ENCODE measurements at places on chromosomes 3 and 15.

DNA sequence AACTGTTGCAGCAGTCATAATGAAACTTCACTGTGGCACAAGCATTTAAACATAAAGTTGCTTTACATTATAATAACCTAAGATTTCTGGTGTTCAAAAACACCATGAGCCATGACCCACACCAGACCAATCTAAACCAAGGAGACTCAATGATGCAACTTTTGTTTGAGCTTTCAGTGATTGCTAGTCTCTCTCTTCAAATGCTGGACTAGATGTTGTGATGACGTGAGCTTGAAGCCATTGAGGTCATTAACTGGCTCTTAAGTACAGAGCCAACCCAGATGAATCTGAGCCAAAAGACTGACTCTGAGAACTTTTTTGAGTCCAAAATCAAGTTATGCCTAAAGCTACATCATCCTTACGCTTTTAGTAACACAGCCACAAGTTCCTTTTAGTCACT, 36.5 kb downstream of the ATR start:
- no peak for DNase-seq

DNA sequence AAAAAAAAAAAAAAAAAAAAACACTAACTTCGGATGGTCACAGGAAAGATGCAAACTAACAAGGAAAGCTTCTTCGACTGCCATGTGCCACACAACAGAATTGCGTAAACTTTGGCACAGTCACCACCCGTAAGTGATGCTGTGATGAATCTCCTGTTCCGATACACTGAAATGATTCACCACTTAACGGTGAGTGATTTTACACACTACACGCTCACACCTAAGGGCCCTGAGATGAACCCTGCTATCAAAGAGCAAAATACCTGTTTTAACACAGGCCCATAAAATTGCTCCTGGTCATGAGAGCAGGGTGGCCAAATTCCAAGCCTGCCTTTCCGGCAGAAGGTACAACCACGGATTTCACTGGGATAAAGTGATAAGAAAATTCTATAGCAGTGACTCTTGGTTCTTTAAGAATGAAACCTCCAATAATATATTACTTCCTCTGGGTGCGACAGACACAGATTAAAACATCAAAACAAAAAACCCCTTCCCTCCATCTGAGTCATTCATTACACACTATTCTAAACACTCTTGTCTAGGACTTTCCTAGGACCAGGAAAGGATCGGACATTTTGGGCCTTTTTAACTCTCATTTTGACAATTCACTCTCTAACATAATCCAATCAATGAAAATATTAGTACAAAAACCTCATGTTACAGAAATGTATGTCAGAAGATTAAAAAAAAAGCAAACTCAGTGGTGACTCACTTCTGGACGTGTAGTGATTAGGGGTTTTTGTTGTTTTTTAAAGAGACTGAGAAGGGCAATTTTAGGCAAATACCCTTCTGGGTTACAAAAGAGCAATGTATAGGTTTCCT, 28.3 kb downstream of the LRIG1 start:
- peak; percentile 58 for DNase-seq

- no peak for DNase-seq
Measured at GRCh38 chr15:29825227-29825626, 3.0 kb upstream of the TJP1 start.

- peak; percentile 23 for DNase-seq
Measured at GRCh38 chr3:36212251-36212650, 168.1 kb upstream of the STAC start.

DNA sequence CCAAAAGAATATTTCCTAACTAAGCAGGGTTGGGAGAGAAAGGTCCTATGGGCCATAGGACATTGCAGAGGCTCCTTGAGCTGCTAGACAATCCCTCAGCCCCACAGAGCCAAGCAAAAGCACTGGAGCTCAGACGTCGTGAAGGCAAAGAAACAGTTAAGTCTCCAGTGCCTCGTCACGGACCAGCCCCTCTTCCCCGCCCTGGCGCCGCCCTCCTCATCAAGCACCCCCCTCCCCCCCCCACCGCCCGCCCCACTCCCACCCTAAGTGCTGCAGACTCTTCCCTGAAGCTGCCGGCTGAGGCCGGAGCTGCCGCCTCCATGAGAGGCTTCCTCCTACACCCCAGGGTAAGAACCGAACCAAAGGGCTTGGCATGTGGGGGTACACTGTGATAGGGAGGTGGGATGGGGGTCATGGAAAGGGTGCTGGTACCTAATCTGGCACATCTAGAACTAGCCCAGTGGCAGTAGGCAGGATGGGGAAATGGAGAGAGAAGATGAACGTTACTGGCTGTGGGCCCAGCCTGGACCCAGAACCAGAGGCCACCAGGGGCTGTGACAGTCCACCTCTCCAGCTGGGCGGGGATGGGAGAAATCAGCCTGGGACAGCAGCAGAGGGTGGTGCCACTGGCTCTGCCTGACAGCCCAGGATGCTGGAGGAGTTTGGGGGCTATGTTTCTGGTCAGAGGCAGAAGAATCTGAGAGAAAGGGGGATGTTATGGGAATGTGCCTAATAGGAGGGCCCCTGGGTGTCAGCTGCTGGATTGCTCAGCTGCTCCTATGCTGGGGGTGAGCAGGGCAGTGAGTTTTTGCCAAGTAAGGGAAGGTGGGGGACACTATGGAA, at the start of gene MAP1A:
MAP1A (plus strand) TSS at position 255 of the 843 bp plus-strand sequence. CDS start 3,866 bp downstream, outside the sequence.
- no peak for DNase-seq

GRCh38 chr3:118501152-118501551, 533.5 kb downstream of the IGSF11 start:
- peak; percentile 38 for DNase-seq

GRCh38 chr3:142088522-142088921, 60.8 kb downstream of the TFDP2 start:
- peak; percentile 4 for DNase-seq

GRCh38 chr3:97106652-97106989, 292.2 kb downstream of the EPHA6 start:
- no peak for DNase-seq

GRCh38 chr3:138329127-138329983, at the start of gene NME9:
TSS of gene NME9 (minus strand) at chr3:138329851. CDS start at chr3:138329335, 516 bp downstream.
- DNase-seq, result peak; percentile 45

DNA sequence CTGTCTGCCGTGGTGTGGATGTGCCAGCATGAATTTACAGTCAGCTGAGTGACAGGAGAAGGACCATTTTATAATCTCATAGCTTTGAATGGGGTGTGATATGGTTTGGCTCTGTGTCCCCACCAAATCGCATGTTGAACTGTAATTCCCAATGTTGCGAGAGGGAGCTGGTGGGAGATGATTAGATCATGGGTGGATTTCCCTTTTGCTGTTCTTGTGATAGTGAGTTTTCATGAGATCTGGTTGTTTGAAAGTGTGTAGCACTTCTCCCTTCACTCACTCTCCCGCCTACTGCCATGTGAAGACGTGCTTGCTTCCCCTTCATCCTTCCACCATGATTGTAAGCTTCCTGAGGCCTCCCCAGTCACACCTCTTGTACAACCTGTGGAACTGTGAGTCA, 111.9 kb upstream of the CHD2 start:
- DNase-seq, result no peak

GRCh38 chr15:33834892-33835743, 133.2 kb upstream of the CHRM5 start:
- DNase-seq, result no peak

DNA sequence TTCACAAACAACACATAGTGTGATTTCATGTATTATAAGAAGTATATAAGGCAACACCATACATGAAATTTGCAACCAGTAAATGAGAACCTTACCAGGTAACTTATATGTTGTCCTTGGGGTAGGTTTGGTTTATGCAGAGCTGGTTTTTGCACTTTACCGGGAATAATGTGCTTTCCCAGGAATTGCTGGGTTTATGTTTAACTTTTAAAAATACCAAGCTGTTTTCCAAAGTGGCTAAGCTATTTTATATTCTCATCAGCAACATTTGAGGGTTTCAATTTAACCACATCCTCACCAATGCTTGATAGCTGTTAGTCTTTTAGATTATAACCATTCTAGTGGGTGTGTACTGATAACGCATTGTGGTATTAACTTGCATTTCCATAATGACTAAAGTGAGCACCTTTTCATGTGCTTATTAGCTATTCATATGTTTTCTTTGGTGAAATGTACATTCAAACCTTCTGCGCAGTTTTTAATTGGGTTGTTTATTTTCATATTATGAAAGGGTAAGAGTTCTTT, 71.6 kb downstream of the KY start:
- no peak for DNase-seq

DNA sequence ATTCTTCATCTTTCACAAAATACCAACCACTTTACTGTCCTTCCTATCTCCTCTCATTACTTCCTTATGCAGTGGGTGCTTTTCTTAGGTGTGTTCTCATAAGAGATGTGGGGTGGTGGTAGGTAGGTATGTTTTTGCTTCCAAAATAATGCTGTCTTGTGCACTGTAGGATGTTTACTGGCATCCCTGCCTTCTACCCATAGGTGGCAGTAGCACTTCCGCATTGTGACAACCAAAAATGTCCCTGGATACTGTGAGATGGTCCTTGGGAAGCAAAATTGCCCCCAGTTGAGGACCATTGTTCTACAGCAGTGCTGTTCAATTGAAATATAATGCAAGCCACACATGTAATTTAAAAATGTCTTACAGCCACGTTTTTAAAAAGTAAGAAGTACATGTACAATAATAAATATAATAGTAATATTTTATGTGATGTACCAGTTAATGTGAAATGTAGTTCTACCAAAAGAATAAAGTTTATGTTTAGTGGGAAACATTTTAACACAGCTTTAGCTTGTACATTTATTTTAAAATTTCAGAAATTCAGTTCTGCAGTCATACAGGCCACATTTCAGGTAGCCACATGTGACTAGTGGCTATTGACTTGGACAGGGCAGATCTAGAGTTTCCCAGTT, 75.2 kb downstream of the NEO1 start:
- DNase-seq, result peak; percentile 7

Measured in HS-27A (cell line).